ENCODE measurements at places on chromosomes 5 and 9.
A peak's percentile ranks its signal among the peaks of the same experiment; 100 is the strongest.

- no peak for DNase-seq
Measured at GRCh38 chr5:179793468-179794139, at the start of gene LTC4S. LTC4S (plus strand) TSS chr5:179793986; CDS start chr5:179794081, 95 bp downstream.

DNA sequence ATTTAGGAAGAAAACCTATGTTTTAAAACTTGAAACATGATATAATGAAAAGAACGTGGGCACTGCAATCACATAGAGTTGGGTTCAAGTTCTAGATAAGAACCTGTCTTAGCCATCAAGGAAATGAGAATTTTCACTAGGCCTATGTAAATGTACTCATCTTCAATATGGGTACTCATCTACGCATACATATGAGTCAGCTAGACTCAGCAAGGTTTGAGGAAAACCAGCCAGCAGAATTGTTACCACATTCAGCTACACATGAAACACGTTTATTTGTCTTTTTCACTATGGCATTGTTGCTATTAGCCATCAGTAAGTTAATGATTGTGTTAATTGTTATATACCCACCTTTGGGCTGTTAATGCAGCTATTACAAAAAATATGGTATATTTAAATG is 146.3 kb downstream of the CHSY3 start:
- no peak for DNase-seq

DNA sequence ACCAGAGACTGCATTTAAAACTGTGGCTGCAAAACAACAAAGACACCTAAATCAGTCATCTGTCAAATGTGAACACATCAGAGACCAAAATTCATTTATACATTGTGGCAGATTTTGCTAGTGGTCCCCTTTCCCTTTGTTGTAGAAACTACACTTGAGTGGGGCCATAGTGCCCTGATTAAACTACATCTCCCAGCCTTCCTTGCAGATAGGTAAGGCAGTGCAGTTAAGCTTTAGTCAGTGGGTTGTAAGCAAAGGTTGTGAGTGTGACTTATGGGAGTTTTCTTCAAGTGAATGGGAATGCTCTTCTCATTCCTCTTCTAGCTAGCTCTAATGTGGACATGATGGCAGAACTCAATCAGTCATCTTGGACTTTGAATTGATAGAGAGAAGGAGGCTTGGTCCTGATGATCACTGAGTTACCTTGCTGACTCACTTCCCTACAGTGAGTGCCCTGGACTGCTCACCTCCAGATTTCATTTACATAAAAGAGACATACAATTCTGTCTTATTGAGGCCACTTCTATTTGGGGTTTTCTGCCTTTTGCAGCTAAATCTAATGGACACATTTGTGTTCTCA is 35.2 kb upstream of the SPARC start:
- DNase-seq: no peak

GRCh38 chr9:124214116-124214515 is 43.6 kb upstream of the NEK6 start:
- no peak for DNase-seq

DNA sequence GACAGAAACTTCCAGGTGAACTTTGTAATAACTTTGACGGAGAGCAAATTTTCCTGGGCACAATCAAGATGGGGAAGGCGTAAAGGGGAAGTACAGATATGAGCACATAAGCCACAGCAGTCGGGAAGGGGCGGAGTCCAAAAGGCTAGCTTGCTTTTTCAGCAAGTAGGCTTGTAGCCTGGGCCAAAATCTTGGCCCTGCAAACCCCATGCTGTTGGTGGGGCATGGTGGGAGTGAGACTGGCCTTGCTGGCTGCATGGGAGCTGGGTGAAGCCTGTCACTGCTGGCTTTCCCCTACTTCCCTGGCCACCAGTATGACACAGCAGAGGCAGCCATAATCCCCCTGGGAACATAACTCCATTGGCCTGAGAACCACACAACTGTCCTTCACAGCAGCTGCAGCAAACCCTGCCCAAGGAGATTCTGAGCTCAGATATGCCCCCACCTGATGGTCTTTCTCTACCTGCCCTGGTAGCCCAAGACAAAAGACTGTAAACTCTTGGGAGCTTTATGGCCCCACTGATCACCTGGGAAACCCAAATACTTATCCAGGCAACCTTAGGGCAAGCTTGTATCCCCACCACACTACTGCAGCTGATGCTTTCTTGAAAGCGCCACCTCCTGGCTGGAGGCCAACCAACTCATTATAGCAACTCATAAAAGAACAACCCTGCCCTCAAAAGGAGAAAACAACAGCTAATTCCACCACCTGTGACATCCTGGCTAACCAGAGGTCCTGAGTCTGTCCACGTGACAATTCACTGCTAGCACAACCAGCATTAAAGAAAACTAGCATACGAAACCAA is 24.0 kb downstream of the DCTN4 start:
- DNase-seq: no peak

DNA sequence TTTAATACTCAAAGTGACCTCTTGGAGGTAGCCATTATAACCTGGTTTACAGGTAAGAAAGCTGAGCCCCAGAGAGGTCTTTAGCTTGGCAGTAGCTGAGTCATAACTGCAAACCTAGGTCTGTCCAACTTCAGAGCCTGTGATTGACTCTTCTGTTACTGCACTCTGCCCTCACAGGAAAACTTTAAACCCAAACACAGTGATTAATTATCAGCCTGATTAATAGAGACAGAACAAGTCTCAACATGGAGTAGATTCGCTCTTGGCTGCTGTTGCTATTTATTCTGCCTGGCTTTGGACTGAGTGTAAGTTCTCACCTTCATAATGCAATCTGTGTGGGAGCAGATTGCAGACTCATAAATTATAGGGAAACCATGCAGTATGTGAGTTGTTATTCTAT is 27.4 kb upstream of the TXN start:
- no peak for DNase-seq

GRCh38 chr9:6973762-6974161 is 216.0 kb downstream of the KDM4C start:
- DNase-seq: no peak

- no peak for DNase-seq
Measured at GRCh38 chr5:66440202-66440680, 156.0 kb upstream of the MAST4 start.

DNA sequence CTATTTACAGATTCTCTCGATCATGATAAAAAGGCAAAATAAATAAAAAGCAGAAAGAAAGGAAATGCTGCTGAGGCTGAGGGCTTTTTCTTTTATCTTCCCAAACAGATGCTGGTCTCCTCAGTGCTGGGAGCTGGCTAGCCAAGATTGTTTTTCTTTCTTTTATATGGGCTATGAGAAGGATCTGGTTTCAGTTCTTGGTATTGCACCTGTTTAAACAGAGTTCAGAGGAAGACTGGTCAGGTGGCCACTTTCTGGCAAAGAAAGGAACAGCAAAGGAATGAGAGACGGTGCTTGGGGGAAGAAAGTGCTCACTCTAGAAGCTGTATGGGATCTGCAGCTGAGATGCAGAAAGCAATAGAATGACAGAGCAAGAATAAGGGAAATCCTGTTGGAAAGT is 88.9 kb downstream of the SLF1 start:
- DNase-seq: peak; percentile 8

GRCh38 chr9:114007991-114008666 is 70.0 kb downstream of the AMBP start:
- DNase-seq: no peak

- DNase-seq: no peak
Measured at GRCh38 chr5:73197637-73198257, 24.8 kb downstream of the TMEM174 start.

DNA sequence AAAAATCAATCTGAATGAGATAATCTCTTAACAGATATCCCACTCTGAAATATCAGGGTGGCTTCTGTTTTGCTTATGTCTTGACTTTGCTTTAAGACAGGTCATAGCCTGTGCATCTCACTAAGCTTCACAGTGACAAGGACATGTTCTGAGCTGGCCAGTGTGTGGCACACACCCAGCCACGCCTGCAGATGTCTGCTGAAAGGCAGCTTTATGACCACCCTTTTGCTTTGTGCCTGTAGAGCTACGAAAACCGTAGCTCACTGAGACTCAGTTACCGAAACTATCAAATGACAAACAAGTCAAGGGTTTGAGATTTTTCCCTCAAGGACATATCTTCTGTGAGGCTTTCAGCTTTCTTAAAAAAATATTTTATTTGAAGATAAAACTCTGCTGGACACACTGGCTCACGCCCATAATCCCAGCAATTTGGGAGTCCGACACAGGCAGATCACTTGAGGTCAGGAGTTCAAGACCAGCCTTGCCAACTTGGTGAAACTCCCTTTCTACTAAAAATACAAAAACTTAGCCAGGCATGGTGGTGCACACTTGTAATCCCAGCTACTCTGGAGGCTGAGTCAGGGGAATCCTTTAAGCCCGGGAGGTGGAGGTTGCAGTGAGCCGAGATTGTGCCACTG is 233.2 kb downstream of the SPATA31A1 start:
- DNase-seq: no peak

DNA sequence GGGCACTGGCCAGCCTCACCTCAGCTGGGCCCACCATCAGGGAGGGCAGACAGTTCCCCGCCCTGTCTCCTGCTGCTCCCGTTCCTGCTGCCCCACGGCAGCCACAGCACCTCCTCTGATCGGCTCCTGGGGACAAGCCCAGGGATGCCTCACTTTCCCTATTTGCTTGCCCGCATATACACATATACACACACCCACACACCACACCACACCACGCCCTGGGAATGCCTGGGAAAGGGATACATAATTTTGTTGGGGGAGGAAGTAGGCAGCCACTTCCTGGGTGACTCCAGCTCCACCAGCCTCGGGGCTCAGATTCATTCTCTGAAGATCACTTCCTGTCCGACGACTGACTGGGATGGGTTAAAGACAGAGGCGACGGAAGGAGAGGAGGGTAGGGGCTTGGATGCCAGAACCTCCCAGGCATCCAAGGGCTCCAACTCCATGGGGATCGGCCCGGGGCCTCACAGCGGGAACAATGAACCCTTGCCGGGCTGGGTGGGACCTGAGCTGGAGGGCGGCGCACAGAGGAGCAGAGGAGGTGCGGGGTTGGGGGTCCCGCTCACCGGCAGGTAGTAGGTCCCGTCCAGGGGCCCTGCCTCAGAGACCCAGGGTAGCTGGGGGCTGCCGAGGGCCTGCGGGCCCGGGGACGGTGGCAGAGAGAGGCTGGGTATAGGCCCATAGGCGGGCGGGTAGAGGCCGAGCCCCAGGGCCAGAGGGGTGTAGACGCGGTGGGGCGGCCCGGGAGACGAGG is 2.0 kb upstream of the MZB1 start:
- no peak for DNase-seq

DNA sequence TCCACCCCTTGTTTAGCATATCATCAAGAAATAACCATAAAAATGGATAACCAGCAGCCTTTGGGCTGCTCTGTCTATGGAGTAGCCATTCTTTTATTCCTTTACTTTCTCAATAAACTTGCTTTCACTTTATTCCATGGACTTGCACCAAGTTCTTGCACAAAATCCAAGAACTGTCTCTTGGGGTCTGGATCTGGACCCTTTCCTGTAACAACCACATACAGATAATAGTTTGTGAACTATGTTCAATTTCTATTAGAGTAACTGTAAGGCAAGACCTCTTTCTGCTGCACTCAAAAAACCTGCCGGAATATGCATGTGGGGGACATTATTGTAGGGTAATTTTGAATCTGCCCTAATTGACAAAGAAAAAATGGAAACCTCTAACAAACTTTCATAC is 66.9 kb upstream of the TMEM215 start:
- DNase-seq: no peak

GRCh38 chr9:109745335-109746283 is 34.4 kb upstream of the PALM2AKAP2 start:
- DNase-seq: peak; percentile 20

DNA sequence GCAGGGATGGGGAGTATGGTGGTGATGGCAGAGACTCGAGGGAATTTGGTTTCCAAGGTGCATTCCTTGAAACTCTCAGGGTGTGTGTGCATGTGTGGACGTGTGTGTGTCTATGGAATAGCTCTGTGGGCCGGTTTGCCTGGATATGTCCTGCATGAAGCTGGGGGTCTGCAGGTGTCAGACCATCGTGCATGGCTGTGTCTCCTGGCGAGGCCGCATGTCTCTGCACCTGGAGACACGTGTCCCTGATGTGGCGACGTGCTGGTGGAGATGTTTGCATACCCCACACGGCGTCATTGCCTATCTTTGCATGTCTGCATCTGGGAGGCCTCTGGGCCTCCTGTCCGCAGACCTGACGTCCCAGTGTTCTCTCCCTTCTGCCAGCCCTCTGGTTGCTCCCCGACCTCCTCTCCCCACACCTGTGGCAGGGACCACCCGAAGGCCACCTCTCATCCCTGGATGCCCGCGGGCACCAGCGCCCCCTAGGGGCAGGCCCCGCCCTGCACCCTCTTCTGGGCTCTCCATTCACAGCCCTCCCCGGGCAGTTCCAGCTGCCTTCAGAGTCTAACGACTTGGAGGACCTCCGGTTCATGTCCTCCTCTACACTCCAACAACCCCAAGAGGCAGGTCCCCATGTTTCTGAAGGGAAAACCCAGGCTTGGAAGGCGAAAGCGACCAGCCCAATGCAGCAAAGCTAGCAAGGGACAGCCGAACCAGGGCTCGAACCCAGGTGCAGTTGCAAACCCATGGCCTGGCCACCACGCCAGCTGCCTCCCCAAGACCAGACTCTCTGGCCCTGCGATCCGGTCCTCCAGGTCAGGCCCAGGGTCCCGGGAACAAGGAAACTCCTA is 88.6 kb downstream of the LMX1B start:
- DNase-seq: peak; percentile 69

GRCh38 chr5:116068028-116068632 is 16.7 kb upstream of the COMMD10 start:
- peak; percentile 22 for DNase-seq

DNA sequence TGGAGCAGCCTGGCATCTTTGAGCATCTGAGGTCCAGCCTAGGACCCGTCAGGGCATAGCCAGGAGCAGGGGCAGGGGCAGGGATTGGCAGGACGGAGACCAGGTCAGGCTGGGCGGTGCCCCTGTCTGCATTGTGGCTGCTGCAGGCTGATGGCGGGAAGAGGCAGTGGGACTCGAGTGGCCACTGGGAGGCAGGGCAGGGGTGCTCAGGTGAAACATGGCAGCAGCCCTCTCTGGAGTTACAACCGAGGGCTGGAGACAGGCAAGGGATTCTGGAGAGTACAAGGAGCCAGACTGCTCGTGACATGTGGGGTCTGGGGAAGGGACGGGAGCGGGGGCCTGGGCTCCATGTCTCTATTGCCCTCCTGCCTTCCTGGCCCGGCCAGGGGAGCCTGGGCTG is 97.4 kb upstream of the RAPGEF1 start:
- DNase-seq: no peak

Data from nephron progenitor cell (in vitro differentiated cells).